ENCODE measurements at places on chromosomes 6 and 20.
A peak's percentile ranks its signal among the peaks of the same experiment; 100 is the strongest.

DNA sequence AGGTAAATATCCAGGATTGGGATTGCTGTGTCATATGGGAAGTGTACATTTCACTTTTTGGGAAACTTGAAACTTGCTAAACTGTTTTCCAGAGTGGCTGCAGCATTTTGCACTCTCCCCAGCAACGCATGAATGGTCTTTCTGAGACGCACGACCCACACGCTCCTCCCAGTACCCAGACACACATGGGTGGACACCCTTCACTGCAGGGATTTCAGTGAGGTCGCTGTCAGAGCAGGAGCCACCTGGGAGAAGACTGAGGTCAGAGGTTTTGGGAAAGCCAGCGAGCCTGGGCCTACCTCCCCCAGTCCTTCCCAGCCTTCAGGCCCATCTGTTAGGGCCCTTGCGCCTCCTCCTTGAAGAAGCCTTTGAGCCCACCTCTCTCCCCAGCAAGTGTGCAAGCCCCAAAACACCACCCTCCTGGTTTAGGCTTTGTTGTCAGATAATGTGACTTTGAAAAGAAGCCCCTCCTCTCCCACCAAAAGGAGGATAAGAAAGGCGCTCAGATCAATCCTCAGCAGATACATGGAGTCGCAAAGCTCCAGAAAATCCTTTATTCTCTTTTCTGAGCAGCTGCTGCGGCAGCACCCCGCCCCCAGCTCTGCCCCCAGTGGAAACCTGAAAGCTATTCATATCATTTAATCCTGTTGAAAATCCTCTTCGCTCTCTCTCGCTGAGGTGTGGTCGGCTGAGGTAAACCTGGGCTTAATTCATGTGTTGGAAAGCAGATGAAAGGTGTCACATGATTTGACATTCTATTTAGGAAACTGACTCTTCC, 12.7 kb upstream of the JAG1 start:
- DNase-seq = no peak

- DNase-seq = no peak
Observed at GRCh38 chr6:18087396-18088165, 34.9 kb downstream of the NHLRC1 start.

DNA sequence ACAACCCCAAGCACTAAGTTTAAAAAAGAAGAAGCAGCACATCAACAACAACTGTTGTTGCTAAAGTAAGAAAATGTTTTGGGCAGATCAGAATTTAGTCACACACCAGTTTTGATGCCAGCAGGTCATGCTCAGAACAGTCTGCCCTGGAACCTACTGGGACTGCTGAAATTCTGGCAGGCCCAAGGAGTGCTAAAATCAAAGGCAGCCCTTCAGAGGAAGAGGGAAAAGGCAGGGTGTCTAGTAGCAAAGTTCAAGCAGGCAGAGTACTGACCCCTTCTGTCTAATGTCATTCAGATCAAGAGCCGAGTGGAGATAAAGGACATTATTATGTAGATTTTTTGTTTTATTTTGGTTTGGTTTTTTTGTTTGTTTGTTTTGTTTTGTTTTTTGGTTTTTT, 96.6 kb upstream of the LOC128125822 start:
- no peak for DNase-seq

DNA sequence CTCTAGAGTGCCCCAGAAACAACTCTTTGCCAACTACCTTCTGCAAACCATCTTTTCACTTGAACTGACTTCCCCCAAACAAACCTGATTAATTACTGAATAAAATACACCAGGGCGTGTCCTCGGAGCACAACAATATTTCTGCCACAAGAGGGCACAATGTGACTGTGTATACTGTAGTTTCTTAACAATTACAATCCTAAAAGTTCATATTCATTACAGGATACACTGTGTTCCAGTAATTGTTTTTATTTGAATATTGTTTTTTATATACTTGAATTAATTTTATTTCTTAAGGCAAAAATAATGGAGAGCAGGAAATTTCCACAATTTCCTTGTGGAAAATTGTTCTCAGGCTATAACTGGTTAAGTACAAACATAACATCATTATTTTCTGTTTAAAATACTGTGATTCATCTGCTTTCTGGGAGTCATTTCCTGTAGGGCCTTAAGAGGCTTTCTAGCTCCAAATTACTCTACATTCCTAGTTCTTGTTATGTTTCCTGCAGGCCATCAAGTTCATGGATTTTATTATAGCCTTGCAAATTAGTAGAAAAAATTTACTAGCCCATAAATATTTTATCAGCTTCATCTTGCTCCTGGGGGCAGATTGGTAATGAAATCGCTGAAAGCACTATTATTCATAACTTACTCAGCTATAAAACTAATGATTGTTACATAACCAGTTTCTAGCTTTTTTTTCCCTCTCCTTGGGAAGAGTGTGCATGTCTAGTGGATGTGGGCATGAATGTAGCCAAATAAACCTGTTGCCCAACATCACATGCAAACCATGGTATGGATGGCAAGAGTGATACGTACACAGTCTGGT, 51.9 kb upstream of the SLC22A16 start:
- peak; percentile 26 for DNase-seq

DNA sequence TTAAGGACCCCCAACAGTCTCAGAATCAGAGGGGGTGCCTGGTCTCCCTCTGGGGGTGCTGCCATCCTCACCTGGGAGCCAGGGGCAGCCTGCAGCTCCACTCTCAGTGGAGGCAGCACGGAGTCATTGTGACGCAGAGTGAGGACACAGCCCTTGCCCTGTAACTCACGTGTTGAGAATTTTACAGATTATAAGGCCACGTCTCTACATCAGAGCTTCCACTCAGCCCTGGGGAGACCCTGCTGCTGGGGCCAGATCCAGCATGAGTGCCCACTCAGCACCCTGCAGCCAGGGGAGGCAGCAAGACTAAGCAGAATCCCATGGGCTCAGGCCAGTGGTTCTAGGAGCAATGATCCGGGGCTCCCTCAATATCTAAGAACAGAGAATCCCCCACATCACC, 137.4 kb upstream of the AFDN start:
- DNase-seq = no peak

DNA sequence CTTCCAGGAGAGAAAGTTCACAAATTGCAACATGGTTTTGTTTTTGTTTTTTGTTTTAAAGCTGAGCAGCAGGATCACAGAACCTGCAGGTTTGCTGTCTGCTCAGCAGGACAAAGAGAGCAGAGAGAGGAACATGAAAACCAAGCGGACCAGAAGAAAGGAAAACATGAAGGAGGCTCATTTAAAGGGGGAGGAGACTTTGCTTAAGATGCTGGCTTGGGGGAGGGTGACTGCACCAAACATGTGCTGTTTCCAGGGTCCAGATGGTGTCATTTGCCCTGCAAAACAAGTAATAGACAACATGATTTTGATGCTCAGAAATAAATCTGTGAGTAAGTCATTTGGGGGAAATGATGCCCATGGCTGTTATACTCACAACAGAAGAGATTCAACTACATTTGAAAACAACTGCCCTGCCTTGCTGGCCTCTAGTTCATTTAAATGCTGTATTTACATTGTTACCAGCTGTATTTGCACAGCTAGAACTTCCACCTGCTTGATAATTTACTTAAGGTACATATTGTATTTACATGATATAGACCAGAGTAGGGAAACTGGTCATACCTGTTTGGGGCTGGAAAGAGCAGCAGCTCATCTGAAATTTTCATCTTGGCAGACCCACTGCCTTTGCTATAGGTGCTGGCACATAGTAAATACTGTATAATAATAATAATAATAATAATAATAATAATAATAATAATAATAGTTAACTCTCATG, 32.2 kb upstream of the CHD6 start:
- no peak for DNase-seq

DNA sequence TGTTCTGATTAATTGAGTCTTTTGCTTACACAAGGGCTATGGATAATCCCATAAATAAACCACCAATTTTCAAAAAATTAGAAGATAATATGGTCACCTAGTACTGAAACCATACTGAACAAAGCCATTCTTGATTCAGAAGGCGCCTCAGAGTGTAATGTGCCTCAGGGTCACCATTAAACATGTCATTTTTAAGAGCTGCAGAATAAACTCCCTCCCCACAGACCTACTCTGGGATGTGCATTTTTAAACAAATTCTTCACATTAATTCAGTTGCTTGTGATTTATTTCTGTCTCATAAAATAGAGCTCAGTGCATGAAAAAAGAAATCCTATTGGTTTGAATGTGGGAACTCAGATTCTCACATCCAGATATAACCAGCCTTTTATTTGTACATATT, 202.1 kb upstream of the HEY2 start:
- no peak for DNase-seq

DNA sequence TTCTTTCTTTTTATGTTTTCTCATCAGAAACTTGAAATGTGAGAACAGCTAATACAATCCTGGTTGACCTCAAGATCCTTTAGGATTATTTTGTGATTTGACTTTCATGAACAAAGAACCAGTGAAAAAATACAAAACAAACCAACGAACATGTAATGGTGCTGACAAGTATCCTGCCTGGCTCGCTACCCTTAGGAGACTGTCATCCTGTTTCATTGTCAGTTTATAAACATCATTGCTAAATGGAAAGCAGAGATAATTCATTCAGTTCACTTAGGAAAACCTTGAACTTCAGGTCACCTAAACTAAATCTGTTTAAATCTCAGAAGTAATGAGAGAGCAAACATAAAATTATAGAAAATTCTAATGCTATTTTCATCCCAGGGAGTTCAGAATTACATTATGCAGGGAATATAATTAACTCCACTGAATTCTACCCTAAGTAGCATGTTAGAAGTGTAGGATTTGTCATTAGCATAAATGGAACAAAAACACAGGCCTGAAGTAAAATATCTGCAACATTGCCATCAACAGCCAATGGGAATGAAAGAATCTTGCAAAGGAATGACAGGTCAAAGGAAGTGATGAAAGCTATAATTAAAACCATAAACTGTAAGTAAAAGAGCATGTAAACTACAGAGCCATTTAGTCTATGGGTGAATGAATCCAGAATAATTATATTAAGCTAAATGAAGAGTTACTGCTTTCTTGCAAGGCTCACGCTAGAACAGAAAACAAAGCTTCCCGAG, 401.2 kb upstream of the MANEA start:
- no peak for DNase-seq

DNA sequence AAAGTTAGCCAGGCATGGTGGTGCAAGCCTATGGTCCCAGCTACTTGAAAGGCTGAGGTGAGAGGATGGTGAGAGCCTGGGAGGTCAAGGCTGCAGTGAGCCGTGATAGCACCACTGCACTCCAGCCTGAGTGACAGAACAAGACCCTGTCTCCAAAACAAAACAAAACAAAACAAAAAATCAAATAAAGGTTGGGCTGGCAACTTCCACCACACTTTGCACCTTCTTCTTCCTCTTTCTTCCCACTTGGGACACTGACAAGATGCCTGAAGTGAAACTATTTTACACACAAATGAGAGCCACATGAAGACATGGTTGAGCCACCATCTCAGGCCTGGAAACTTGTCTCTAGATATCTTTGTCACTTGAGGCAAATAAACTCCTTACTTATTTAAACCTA, 53.8 kb upstream of the CCDC28A start:
- no peak for DNase-seq

DNA sequence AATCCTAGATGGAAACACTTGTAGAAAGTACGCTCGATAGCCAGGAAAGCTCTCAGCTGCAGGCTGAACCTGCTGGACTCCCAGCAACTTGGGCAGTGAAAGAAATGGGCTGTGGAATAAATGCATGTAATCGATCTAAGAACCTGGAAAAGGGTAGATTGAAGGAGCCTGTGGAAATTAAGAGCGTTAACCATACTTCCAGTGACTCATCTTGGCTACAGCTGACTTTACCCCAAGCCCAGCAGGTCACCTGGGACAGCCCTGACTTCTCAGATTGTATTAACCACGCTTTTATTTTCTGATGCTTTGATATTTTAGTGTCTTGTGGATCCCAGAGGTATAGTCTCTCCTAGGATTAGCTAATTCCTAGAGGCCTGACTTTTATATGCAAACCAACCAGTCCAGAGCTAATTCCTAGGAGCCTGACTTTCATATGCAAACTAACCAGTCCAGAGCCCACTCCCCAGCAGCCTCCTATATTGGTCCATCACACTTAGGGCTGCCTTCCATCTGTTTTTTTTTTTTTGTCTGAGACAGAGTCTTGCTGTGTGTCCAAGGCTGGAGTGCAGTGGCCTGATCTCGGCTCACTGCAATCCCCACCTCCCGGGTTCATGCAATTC, 86.3 kb downstream of the GMPR start:
- DNase-seq = no peak

GRCh38 chr6:155706341-155706740, 250.7 kb upstream of the NOX3 start:
- DNase-seq = no peak

- no peak for DNase-seq
Observed at GRCh38 chr6:56949925-56950495, 4.9 kb upstream of the BEND6 start.

DNA sequence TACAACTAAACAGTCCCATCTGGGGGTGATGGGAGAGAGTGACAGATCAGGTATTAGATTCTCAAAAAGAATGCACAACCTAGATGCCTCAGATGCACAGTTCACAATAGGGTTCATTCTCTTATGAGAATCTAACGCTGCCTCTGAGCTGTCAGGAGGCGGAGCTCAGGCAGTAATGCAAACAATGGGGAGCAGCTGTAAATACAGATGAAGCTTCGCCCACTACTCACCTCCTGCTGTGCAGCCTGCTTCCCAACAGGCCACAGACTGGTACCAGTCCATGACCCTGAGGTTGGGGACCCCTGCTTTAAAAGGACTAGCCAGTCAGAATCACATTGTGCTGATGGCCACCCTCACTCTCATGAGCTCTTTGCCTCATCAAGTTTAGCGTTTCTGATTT, 247.0 kb upstream of the KCNQ5 start:
- DNase-seq = no peak

- no peak for DNase-seq
Observed at GRCh38 chr6:43798688-43799444, 28.9 kb downstream of the VEGFA start.

GRCh38 chr6:125073071-125073470, 80.5 kb upstream of the TPD52L1 start:
- no peak for DNase-seq

GRCh38 chr6:16243055-16243454, 4.7 kb downstream of the GMPR start:
- no peak for DNase-seq

- no peak for DNase-seq
Observed at GRCh38 chr20:47215653-47216397, 140.7 kb downstream of the ZMYND8 start.

- DNase-seq = no peak
Observed at GRCh38 chr20:46914789-46915379, 20.2 kb downstream of the EYA2 start.

DNA sequence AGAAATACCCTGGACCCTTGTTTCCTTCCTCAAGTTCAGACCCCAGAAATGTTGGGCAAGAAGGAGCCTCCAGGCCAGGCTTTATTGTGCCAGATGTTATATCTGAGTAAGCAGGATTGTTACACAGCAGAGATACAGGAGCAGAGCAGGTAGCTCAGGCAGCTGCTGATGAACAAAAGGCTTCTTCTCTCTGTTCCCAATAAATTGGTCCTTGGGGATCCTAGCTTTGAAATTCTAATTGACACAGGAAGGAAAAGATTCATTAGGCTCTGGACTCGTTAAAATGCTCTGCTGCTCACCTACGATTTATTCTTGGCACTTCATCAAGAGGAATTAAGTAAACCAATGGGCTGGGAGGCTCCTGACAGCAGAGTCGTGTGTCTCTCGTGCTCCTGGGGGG, 54.2 kb downstream of the RALY start:
- DNase-seq = no peak

GRCh38 chr20:26135325-26136110, 438.9 kb upstream of the ZNF337 start:
- DNase-seq = no peak

GRCh38 chr20:40006168-40006860, 682.7 kb downstream of the MAFB start:
- no peak for DNase-seq

Data from T follicular helper cell (primary cell).